Choroid plexus epithelial cell (primary cell): ENCODE measurements at places on chromosomes 11 and 22.

- DNase-seq = no peak
These were observed 38.2 kb downstream of the CD6 start for GRCh38 chr11:61009392-61010275.

DNA sequence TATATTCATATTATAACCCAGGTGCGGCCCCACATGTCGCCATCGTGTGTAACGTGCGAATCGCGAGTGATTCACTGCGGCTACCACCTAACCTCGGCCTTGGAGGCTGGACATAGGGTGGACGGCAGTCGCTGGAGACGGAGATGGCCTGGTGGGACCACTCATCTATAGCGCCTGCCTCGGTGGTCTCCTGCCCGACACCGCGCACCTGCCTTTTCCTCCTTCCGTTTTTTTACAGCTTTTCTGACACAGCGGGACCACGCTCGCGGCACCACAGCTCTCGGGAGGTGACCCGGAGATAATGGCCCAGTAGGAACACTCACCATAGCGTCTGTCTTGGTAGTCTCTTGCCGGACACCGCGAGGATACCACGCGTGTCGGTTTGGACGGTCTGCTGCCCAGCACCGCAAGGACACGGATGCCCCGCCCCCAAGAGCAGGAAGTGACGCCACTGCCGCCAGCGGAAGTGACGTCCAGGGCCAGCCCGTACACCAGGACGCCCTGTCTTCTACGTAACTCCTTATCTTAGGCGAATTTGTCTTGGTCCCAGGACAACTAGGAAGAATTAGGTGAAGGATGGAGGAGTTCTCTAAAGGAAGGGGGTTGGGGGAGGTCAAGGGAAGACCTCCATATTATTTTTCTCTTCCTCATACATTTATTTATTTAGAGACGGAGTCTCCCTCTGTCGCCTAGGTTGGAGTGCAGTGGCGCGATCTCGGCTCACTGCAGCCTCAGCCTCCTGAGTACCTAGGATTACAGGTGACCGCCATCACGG, 6.4 kb downstream of the SNU13 start:
- peak; percentile 92 for DNase-seq

DNA sequence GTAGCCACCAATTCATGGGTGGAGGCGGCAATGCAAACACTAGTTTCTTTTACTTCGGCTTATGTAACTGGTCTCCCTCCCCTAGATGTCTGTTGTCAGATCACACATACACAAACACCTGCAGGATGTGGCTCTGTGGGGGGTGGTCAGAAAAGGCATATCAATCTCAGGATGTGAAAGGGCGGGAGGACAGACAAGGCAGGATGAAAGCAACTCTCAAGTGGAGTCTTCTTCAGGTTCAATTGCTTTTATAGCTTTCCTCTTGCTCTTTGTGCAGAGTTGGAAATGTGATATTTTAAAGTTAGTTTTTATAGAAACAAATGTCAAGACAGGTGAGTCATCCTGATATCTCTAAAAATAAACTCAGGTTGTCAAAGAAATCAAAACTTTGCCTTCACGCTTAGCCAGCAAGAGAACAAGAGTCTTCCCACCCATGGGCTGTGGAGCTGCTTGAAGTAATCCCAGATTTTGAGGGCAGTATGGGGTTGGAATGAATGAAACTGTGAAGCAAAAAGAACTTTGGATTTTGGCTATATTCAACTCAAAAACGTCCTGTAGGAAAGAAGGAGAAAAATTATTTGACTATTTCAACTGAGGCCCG, 423.4 kb downstream of the GUCY1A2 start:
- DNase-seq = no peak

DNA sequence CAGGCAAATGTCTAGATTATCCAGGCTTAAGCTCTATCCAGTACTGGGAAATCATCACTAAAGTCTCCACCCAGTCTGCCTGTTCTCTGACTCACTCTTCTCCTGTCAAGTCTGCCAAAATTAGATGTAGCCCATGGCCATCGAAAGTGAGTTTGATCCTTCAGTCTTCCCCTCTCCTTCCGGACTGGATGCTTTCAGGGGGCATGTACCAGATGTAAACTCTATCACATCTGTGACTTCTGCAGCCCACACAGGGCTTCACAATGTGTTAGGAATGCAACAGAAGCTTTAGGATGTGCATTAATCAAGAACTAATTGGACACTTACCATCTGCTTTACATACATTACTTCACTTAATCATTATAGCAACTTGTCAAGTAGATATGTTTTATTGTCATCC, 12.3 kb downstream of the ME3 start:
- peak; percentile 63 for DNase-seq

DNA sequence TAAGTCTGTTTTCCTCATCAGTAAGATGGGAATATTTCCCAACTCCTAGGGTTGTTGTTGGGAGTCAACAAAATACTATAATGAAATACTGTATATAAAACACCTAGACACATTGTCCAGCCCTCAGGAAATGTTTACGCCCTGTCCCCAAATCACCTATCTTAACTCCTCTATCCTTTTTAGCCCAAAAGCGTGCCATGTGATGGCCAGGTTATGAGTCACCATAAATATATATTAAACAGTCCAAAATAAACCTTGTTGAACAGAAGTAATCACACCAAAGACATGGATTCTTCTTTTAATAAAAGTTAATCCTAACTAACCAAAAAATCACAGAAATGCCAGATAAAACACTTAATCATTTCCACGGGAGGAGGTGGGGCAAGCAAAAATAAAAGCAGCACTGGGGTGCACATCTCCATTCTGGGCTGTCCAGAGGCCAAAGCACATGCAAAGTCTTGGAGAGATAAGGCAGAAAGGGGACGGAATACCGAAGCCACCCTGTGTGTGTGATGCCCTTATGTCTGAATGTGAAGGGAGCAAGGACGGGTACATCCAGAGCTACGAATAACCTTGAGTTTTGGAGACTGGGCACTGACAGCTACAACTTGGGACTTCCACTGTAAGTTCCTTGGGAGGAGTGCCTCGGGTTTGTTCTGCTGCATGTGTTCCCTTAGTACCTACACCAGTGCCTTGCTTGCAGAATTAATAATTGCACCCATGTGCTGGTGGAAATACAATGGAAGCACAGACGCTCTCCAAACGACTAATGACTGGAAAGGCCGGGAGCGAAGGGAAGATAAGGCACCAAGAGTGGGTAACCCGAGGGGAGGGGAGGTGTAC, 1.1 kb downstream of the OSBP start:
- peak; percentile 19 for DNase-seq

GRCh38 chr11:124483422-124483821, 37.9 kb upstream of the OR8B8 start:
- DNase-seq = no peak

- DNase-seq = peak; percentile 46
These were observed 80.8 kb downstream of the ME3 start for GRCh38 chr11:86591631-86592030.

- DNase-seq = peak; percentile 14
These were observed 3.4 kb downstream of the MS4A10 start for GRCh38 chr11:60788401-60789125.

DNA sequence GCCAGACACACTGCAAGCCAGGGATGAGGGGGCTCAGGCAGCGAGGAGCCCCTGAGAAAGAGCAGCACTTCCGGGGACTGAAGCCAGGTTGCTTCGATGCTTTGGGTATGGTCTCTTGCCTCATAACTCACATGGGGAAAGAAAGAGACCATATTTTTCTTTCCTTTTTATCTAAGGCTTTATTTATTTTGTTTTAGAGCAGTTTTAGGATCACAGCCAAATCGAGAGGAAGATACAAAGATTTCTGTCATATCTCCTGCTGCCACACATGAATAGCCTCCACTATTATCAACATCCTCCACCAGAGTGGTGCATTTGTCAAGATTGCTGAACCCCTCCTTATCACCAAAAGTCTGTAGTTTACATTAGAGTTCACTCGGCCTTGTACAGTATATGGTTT, 24.3 kb upstream of the ADSL start:
- DNase-seq = peak; percentile 56

DNA sequence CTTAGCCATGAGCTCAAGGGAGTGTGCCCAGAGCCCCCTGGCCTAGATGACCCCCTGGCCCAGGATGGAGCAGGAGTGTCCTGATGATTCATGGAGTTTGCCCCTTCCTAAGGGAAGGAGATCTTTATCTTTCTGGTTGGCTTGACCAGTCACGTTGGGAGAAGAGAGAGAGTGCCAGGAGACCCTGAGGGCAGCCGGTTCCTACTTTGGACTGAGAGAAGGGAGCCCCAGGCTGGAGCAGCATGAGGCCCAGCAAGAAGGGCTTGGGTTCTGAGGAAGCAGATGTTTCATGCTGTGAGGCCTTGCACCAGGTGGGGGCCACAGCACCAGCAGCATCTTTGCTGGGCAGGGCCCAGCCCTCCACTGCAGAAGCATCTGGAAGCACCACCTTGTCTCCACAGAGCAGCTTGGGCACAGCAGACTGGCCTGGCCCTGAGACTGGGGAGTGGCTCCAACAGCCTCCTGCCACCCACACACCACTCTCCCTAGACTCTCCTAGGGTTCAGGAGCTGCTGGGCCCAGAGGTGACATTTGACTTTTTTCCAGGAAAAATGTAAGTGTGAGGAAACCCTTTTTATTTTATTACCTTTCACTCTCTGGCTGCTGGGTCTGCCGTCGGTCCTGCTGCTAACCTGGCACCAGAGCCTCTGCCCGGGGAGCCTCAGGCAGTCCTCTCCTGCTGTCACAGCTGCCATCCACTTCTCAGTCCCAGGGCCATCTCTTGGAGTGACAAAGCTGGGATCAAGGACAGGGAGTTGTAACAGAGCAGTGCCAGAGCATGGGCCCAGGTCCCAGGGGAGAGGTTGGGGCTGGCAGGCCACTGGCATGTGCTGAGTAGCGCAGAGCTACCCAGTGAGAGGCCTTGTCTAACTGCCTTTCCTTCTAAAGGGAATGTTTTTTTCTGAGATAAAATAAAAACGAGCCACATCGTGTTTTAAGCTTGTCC, 14.3 kb downstream of the ADORA2A start:
- no peak for DNase-seq
